ENCODE measurements at places on chromosomes 6 and 20.

- DNase-seq: no peak
Observed at GRCh38 chr6:126341126-126341525, 1.2 kb downstream of the CENPW start.

DNA sequence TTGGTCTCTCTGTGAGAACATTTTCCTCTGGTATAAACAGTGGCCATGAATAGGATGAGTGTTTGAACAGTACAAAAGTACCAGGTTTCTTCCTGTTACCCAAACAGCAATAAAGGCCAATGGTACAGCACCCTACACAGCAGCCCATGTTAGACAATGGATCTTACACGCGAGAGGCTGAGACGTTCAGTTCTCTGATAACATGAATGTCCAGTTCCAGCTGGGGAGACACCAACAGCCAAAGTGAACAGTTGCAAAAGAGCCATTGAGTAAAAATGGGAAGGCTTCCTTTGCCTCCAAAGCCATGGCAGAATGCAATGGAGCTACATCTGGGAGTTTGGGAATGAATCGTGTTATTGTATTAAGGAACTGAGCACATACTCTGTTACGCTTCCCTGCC is 246.8 kb upstream of the SGK1 start:
- no peak for DNase-seq

DNA sequence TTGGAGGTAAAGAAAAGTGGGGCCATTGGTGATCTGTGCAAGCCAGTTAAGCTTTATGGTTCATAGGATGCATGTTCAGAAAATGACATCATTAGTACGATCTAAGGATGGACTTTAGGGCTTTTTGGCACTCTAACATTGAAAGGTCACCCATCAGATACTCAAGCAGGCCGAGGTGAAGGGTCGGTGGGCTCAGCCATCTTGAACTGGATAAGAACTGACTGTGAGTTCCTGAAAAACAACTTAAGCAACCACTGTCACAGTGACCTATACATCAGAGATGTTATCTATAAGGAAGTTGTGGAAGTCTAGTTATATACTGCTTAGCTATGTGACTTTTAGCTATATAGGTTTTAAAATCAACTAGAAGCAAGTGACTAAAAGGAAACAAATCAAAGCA is 13.0 kb upstream of the ITCH start:
- DNase-seq: no peak

- DNase-seq: peak; percentile 11
Observed at GRCh38 chr6:159117563-159117962, 51.6 kb upstream of the FNDC1 start.

GRCh38 chr20:49054056-49054643 is 8.0 kb downstream of the CSE1L start:
- DNase-seq: no peak

- no peak for DNase-seq
Observed at GRCh38 chr6:157586088-157586414, 205.1 kb downstream of the ZDHHC14 start.

DNA sequence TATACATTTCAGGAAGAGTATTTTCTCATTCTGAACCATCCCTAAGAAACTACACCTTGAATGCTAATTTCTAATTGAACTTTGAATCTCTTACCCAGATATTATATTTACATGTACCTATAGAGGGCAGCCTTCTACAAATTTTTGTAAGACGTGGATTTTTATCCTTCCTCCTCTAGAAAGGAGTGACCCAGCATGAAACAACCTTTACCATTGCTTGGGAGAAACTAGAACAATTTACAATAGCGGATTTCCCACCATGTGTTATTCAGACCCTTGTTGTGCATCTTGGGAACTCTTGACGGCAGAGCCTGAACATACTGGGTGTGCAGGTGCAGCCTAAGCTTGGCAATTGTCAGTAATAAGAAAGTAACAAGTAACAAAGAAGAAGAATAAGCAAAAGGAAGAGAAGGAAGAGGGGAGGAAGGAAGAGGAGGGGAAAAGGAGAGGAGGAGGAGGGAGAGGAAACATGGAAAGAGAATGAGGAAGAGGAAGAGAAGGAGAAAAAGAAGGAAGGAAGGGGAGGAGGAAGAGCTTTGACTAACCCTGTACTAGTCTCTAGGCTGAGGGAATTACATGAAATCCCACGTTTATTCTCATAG is 10.8 kb upstream of the TAAR1 start:
- DNase-seq: no peak

- DNase-seq: no peak
Observed at GRCh38 chr20:7348253-7348652, 580.8 kb downstream of the BMP2 start.

- DNase-seq: no peak
Observed at GRCh38 chr6:62716719-62717118, 430.7 kb upstream of the KHDRBS2 start.

DNA sequence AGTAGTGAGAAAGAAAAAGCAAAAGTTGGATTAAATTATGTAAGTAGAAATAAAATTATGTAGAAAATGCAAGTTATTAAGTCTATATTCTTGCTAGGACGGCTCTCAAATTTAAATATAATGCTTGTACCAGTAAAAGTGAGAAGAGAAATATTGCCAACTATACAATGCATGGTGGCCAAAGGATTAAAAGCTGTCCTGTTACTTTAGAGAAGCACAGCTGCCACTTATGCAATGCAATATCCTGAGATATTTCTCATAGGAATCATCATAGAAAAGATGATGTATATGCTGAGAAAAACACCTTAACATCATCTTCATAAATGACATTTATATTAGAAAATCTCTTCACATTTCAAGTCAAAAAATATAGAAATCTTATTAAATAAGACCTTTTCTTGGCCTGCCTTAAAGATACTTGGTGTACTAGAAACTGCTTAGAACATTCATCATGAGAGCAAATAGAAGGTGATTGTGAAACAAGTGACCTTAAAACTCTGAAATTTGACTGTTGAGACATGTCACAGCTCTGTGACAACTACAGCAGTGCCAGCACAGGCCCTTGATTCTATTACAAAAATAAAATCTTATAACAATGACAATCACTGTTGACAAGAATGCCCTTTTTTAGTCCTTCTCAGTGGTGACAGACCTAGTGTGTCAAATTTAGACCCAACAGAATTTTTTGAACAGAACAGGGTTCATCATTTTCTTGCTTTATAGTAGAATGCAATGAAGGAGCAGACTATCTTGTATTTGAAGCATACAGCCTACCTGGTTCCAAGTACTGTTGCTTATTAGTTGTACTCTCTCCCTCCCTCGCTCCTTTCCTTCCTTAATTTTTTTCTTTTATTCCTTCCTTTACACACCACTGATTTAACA is 173.1 kb downstream of the CLVS2 start:
- DNase-seq: no peak

DNA sequence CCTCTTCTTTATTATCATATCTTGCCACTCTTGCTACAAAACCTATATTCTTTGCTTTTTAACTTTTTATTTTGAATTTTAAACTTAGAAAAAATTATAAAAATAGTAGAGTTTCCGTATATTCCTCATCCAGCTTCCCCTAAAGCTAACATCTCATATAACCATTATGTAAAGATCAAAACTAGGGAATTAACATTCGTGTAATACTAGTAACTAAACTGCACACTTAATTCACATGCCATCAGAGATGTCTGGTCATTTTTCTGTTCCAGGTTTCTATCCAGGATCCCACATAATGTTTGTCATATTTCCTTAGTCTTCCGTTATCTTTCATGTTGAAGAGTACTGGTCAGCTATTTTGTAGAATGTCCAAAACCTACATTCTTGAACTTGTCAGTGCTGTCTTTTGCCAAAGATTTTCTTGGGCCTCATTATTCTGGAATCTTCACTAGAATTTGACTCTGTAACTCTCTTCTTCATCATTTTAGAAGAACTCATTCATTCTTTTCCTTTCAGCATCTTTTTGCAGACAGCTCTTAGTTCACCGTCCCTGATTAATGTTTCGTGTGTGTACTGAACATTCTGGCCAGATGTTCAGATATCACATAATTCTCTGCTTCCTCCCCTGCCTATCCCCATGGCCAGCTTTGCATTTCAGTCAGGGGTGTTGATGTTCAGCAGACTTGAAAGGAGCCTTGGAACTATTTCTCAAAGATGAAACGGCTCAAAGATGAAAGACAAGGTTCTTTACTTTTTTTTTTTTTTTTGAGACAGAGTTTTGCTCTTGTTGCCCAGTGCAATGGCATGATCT is 9.4 kb downstream of the CTNNBL1 start:
- DNase-seq: no peak

DNA sequence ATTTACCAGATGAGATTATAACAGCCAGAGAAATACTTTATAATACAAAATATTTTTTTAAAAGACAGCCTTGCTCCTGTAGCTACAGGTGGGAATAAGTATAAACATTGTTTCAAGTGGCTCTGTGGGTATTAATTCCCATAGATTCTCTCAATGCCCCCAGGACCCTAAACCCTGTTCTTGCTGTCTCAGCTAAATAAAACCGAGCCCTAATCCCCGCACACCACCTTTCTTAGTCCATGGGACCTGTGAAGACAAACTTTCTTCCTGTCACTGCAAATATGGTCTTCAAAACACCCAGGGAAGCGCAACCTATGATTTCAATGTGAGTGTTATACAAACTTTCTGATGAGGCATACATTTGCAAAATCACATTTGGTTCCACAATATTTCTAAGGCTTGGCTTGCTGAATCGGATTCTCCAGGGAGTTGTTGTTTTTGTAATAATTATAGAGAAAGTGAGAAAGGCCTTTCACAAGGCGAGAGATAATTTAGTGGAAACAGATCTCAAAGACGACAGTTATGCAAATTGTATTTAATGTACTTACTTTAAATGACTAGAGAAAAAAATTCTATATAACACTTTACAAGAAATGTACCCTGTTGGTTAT is 11.1 kb downstream of the SMLR1 start:
- DNase-seq: no peak

DNA sequence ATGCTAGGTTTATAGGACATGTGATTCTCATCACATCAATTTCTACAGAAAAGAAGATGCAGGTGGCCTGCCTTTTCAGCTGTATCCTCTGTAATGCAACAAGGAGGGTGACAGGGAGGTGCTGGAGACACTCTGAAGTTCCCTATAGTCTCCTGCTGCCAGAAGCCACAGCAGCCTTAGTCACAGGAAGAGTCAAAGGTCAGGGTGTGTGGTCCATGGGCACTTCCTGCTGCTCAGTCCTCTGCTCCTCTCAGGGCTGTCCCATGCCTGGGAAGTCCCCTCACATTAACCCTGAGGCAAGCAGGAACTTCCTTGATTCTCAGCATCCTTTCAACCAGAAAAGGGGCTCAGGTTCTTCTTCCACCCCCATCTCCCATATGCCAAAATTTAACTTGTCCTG is 144.8 kb upstream of the FOXA2 start:
- no peak for DNase-seq

Measured in stimulated activated CD8-positive, alpha-beta memory T cell treated with anti-CD3 and anti-CD28 coated beads, Interleukin-4, amount 100 ng/mL, for 48 hours (primary cell).